H9 (cell line): ENCODE measurements at places on chromosomes 2 and 18. TPM values are rescaled to one million over a fixed set of nuclear protein-coding genes. Genes with fewer than 3 reads are reported as not detected.

DNA sequence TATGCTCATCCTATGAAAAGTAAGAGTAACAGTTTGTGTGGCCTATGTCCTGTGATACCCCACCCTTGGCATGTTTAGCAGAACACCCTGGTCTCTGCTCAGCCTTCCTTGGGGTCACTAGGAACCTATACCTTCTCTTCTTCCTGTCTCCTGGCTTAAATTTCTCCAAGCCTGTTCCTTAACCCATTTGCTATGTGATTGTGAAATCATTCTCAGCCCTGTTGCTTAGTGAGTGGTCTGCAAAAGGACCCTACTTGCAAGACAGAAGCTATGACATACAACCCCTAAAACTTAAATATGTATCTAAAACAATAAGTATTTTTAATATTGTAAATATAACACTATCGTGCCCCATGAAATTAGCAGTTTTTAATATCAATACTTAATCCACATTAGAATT, 524.7 kb downstream of the PARD3B start:
- H3K27me3 ChIP-seq: no peaks in the 10 kb centered on the region
- no peak overlapping the region for H3K27ac ChIP-seq
- H3K4me3 ChIP-seq: no peak overlapping the region
- no peaks in the 10 kb centered on the region for H3K36me3 ChIP-seq
- no peak for DNase-seq

The TWSG1 gene
- total RNA-seq: 25.7 and 27.4 TPM in 2 replicates

The CD28 gene
- total RNA-seq: not detected in 2 replicates

GRCh38 chr2:75416420-75417342, 144.1 kb downstream of the EVA1A start:
- no peaks in the 10 kb centered on the region for H3K4me1 ChIP-seq
- no peaks in the 10 kb centered on the region for H3K27me3 ChIP-seq
- DNase-seq: no peak
- H3K36me3 ChIP-seq: no peaks in the 10 kb centered on the region
- no peak overlapping the region for H3K27ac ChIP-seq

DNA sequence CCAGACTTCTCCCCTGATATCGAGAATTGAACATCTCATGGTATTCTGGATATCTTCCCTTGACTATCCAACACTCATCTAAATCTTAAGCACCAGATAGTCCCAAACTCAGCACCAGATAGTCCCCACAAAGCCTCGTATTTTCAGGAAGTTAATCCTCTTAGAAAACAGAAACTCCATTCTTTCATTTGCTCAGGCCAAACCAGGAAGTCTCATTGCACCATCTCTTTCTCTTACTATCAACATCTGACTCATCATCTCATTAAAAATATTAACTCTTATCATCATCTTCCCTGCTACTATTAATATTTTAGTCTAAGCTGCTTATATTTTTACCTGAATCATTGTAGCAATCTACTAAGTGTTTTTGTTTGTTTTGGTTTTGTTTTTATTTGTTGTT, 286.4 kb downstream of the GALNT13 start:
- no peak for DNase-seq
- no peak overlapping the region for H3K27ac ChIP-seq
- H3K4me1 ChIP-seq: no peaks in the 10 kb centered on the region
- H3K4me3 ChIP-seq: no peak overlapping the region

DNA sequence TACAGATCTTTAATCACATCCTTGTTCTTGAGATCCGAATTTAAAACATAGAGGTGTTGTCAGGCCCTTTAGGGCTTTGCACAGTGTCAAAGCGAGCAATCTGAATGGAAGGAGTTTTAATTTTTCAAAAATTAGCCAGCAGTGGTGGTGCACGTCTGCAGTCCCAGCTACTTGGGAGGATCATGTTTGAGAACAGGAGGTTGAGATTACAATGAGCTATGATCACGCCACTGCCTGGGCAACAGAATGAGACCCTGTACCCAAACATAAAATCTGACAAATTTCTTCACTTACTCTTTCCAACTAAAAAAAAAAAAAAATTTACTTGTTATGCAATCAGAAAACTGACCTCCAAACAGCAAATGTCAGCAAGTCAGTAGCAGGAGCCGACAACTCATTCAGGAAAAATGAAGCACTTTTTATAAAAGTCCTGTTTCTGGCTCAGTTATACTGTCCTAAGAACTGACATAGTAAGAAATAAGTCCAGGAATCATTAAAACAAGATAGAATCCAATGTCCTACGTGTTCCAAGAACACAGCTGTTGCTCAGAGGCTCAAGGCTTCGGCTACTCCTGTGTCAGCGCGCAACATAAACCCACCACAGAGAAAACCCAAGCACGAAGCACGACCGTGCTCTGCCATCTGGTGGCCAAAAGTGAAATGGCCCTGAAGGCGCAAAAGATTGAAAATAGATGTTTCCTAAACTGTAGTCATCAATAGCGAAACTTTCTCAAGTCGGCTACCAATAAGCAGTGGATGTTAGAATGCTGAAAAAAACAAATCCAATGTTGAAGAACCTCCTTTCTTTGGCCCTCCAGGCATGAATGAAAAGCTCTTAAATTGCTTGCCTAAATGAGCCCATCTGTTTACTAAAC, 138.1 kb downstream of the INO80D start:
- DNase-seq: peak; percentile 72
- peaks cover 18% of the 10 kb centered on the region for H3K36me3 ChIP-seq
- no peak overlapping the region for H3K27ac ChIP-seq
- H3K4me3 ChIP-seq: no peak overlapping the region
- no peaks in the 10 kb centered on the region for H3K4me1 ChIP-seq
